NCI-H2081 (cell line): ENCODE measurements at places on chromosomes 7 and 10.

DNA sequence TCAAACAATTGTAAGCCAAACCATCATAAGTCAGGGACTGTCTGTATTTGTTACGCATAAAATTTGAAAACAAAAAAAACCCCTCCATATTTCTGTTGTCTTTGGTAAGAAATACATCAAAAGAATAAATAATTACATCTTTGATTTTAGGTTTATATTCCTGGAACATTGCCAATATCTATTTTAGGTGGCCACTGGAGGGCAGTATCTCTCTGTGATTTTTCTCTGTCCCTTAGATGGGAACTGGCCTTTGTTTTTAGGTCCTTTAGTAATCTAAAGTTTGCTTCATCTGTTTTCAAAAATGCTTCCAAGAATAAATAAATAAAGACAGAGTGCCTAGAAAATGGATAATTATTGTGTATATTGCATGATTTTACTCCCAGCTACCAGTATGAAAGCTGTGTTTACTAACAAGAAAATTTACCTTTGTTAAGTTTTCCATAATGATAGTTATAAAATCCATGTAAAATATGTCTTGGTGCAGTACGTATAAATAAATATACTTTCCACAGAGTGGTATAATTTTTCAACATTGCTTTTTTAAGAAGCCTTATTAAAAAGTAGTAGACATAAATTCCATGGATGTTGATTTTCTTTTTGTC, 64.2 kb downstream of the PHYHIPL start:
- DNase-seq = peak; percentile 25

- no peak for DNase-seq
Measured at GRCh38 chr10:58857251-58857805, 319.1 kb upstream of the PHYHIPL start.

- no peak for DNase-seq
Measured at GRCh38 chr10:128498746-128499145, 372.5 kb upstream of the MKI67 start.

DNA sequence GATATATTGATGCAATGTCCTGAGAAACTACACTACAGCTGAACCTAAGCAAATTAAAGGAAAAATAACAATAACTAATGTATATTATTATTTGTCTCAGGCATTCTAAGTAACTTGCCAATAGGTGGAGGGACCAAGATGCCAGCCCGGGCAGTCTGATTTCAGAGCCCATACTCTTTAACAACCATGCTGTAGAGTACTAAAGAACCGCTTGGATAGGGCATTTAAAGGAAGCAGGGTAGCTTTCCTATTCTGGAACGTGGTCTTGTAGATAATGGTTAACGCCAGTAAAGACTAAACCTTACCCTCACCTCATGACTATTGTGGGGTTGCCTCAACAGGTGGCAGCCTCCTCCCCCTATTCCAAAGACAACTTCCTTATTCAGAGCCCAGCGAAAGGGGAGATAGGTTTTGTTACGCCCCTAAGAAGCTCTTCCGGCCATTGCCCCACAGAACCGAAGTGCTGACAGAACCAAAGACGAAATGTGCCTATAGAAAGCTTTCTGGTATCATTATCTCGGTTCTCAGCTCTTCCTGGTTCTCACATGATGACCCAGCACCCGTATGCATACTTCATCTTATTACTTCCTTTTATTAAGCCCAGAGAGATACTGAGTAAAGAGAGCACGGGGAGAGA, 707 bp upstream of the C1GALT1 start:
- peak; percentile 43 for DNase-seq

DNA sequence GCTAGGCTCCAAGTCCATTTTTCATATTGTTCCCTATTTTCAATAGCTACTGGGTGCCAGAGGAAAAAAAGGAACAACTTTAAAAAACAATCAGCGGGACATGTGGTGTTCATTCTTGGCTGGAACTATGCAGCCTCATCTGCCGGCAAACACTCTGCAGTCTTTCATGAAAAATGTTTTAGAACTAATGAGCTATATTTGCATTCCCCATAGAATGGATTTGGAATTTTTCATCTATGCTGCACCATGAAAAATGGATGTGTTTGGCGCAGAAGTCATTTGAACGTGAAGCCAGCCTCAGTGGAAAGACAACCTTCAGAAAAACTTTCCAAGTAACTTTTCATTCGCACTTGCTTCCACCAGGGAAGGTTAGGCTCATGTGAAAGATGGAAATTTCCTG, 270.5 kb downstream of the SKAP2 start:
- no peak for DNase-seq

DNA sequence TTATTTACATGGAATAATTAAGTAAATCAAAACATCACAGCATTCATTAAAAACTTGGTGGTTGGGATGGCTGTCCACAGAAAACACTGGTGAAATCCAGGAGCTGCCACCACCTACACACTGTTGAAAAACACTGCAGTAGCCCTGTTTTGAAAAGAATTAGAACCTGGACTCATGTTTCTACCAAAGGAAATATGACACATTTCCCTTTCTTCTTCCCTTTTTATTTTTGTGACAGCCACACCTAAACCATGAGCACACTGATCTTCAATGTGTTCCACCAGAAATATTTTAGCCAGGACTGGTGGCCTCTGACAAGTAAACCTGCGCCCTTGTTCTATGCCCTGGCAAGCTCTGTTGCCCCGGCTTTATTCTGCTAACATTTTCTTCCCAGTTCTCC, 3.3 kb downstream of the TMEM140 start:
- DNase-seq = no peak

DNA sequence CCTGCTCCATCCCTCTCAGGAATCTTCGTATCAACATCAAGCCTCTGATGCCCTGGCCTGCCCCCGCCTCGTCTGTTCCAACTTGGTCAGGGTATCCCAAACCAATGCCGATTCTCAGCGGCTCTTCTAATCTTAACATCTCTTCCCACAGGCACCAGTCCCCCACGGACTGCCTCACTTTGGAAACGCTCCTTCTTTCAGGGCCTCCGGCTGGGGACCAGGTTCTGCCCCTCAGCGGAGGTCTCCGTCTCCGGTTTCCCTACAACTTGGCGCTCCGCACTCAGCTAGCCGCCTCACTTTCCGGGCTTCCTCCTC, 488 bp downstream of the ABCF2 start:
- DNase-seq = no peak

- no peak for DNase-seq
Measured at GRCh38 chr7:128091106-128091505, 59.9 kb upstream of the LRRC4 start.

- DNase-seq = no peak
Measured at GRCh38 chr10:80477813-80478212, 23.7 kb downstream of the TSPAN14 start.

DNA sequence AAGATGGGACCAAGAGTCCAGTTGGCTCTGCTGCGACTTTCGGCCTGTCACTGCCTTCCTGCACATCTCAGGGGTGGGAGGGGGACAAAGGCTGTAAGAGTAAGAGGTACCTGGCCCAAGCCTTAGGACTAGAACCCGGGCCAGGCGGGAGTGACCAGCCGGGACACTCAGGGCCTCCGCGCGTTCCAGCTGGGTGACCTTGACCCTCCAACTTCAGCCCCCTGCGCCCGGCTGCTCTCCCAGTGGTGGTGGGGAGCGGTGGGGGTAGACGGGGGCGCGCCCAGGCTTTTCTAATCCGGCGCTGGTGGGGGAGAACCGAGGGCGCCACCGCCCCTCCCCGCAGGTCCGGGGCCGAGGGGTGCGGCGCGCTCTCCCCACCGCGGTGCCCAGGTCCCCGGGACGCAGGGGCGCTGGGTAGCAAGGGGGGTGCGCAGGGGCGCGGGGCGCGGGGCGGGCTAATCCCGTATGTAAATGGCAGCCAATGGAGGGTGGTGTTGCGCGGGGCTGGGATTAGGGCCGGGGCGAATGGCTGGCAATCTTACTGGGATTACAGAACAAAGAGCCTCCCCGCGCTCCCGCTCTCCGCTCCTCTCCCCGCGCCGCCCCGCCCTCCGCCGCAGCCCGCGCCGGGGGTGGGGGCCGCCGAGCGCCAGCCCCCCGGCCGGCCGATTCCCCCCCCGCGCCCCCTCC, at the start of gene GTF2IRD1:
Gene GTF2IRD1, plus strand, starts transcription at position 585 of the 690 bp plus-strand sequence. CDS start 54,175 bp downstream, outside the sequence.
- peak; percentile 80 for DNase-seq

DNA sequence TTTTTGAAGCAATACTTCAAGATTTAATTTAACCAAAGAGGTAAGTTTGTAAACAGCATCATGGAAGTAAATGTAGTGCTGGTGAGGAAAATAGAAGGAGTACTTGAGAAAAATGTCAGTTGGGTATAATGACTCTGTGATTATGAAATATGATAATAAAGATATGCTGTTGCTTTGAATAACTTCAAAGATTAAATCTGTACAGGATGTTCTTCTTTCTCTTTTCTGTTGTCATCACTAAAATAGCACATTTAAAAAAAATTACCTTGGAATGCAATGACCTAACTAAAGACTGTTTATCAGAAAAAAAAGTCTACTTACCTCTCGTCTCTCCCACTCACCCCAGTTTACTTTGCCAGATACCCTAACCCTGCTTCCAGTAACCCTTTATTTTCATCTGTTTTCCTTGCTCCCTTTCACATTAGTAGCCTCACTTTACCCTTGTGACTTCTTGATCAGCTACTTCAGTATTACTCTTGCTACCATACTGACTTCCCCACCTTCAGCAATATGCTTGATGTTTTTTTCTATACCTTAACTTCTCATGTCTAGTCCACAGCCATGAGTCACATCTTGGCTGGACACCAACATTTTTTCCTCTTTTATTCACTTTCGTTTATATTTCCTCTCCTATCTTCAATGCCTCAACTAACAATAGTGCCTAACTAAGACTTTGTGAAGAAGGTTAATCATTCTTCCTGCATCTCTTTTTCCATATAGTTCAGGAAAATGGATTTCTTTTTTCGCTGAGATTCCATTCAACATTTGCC, 29.7 kb upstream of the TAS2R16 start:
- DNase-seq = no peak

GRCh38 chr7:16223963-16224707, 197.2 kb downstream of the CRPPA start:
- DNase-seq = no peak

GRCh38 chr7:79465551-79465950, 12.1 kb upstream of the MAGI2 start:
- no peak for DNase-seq

GRCh38 chr7:158257516-158258410, 329.9 kb downstream of the PTPRN2 start:
- no peak for DNase-seq

DNA sequence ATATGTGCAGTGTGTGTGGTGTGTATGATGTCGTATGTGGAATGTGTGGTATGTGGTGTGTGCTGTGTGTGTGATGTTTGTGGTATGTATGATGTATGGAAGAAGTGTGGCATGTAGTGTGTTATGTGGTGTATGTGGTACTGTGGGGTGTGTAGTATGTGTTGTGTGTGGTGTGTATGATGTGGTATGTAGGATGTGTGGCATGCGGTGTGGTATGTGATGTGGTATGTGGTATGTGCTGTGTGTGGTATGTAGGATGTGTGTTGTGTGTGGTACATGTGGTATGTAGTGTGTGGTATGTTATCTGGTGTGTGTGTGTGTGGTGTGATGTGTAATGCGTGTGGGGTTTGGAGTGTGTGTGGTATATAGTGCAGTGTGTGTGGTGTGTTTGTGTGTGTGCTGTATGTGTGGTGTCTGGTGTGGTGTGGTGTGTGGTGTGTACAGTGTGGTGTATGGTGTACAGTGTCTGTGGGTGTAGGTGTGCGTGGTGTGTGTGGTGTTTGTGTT, 129.6 kb downstream of the ATP6V0E2 start:
- DNase-seq = no peak

- DNase-seq = no peak
Measured at GRCh38 chr7:44891791-44892190, 6.5 kb upstream of the PURB start.

DNA sequence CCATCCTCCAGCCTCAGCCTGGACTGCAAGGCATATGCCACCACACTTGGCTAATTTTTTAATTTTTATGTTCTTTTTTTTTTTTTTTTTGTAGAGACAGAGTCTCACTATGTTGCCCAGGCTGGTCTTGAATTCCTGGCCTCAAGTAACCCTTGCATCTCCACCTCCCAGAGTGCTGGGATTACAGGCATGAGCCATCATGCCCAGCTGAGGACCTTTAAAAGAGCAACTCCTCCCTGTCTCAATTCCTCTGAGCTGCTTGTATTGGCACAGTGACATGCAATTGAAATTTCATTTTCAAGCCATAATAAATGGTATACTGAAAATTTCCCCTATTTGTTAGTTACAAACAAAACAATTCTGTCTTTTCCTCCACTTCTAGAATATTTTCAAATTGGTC, 19.5 kb downstream of the DNAJB9 start:
- no peak for DNase-seq

GRCh38 chr10:79140085-79140793, 71.5 kb downstream of the ZMIZ1 start:
- DNase-seq = no peak

DNA sequence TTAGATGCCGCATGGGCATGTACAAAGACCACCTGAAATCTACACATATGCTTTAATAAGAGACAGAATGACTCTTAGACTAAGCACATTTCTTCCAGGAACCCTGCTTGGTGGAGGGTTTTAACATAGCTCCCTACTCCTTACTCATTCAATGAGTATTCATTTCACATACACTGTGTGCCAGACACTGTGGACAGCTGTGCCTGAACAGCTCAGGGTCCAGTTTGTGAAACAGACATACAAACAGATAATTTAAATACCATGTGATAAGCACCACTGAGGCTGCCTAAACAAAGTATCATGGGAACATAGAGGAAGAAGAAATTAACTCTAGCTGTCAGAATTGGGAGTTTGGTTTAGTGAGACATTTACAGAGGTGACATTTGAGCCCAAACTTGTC, 65.2 kb upstream of the ITPRID1 start:
- no peak for DNase-seq

DNA sequence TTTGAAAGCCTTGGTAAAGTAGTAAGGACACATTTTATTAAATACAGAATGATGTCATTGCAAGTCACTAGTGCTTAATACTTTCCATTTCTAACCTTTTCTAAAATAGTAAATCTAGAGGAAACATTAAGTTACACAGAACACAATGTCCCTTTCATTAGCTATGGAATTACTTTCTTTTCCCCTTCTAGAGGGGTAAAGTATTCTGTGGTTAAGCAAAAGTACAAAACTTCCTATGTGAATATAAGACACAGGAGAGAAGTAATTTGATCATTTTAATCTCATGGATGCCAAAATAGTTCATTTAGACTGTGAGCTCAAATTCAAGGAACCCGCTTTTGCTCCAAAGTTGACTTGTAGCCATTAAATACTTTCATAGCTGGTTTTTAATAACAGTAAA, 49.8 kb downstream of the SEMA3E start:
- DNase-seq = no peak

DNA sequence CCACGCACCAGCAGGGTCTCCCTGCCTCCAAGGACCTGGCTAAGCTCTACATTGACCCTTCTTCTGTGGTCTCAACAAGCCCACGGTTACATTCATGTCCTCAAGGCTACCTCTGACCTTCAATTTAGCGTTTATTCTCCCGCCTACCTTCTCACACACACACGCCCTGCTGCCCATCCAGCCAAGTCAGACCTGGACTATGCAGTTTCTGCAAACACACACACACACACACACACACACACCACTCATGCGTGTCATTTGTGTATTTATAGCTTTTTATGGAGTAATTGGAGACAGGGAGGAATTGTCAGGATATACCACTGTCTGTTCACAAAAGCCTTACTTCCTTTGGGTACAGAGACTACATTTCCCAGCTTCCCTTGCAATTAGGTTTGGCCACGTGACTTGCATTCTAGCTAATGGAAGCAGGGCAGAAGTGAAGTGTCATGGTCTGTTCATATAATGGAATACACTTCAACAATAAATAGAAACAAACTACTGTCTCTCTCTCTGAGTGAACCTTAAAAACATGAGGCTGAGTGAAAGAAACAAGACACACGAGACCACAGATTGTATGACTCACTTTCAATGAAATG, 53.8 kb upstream of the CPXM2 start:
- DNase-seq = no peak

- peak; percentile 83 for DNase-seq
Measured at GRCh38 chr7:26705567-26705966, 158.8 kb downstream of the SKAP2 start.

- DNase-seq = no peak
Measured at GRCh38 chr7:106065575-106066500, 46.3 kb downstream of the SYPL1 start.
